Stimulated activated CD8-positive, alpha-beta memory T cell treated with anti-CD3 and anti-CD28 coated beads, Interleukin-4, amount 100 ng/mL, for 1 hour (primary cell): ENCODE measurements at places on chromosomes 2 and 18.

DNA sequence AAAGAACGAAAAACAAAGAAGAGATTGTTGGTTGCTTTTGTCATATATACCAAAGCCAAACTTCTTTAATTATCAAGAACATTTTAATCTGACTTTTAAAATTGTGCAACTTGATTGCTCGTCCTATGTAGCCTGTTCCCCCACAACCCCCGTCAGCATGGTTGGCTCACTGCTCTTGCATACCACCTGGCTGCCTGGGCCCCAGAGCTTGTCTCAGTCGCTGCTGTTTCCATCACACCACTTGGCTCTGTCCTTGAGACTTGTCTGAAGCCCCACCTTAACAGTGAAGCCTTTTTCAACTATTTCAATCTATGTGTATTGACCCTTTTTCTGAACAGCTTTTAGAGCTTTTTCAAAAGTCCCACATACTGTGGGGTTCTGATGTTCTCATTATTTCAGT, 270.8 kb downstream of the ZNF407 start:
- DNase-seq: no peak

GRCh38 chr2:102251042-102251848, 60.1 kb upstream of the IL1RL1 start:
- no peak for DNase-seq

- DNase-seq: no peak
These were observed 69.8 kb downstream of the CDH19 start for GRCh38 chr18:66534110-66534509.

GRCh38 chr18:74632351-74632679, 34.6 kb downstream of the ZNF407 start:
- no peak for DNase-seq

GRCh38 chr2:47403609-47404193, 745 bp downstream of the MSH2 start:
- no peak for DNase-seq

- DNase-seq: no peak
These were observed 82.8 kb downstream of the INHBB start for GRCh38 chr2:120428748-120429147.

DNA sequence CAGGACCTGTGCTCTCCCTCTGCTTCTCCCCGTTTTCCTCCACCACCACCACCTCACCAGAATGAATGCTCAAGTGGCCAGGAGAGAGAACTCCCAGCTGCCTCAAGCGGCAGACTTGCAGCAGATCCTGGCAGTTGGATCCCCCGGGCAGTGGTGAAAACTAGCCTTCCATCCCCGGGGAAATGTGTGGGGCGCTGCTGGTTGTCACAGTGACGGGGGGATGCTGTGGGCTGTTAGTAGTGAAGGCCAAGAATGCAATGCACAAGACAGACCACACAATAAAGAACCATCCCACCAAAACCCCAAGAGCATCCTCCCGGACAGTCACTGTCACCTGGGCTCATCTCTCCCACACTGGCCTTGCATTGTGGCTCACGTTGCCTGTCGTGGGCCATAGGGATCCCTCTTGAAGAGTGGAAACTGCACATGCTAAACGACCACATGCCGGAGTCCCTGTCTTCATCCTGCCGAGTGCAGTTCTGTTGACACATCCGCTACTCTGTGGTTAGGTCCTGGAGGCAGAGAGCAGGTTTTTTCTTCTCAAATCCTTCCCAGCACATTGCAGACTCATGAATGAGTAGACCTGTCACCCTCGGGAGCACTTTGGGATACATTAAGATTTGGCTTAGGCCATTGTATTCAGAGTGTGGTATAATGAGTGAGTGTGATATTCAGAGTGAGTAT, 13.5 kb downstream of the SPATA3 start:
- no peak for DNase-seq

DNA sequence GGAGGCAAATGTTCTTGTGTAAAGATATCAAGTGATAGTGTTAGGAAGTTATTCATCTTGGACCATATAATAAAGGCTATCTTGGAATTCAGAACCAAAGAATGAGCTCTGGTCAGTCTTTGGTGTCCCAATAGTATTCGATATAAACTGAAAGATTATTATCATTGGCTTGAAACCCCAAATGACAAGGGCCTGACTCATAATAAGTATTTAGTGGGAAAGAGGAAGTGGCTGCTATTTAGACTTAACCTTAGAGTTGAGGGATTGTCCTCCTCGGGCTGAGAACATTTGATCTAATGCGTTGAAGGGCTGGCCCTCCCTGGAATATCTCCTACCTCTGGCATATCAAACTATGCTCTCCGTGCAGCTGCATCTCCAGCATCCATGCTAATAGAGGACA, 67.5 kb downstream of the CDH20 start:
- DNase-seq: no peak

- DNase-seq: no peak
These were observed 2028.6 kb upstream of the CELF4 start for GRCh38 chr18:39594206-39594605.

DNA sequence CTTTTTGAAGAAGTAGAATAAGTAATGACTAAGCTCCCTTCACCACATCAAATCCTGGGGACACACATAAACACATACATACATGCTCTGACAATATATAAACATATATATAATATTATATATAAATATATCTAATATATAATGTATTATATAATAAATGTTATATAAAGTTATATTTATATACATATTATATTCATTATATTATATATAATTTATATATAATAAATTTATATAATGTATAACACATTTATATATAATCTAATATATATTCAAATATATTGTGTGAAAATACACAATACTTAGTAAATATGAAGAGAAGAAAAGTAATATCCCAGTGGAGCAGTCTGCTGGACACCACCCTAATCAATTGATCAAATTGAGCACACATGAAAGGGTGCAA, 2177.9 kb upstream of the CELF4 start:
- no peak for DNase-seq

DNA sequence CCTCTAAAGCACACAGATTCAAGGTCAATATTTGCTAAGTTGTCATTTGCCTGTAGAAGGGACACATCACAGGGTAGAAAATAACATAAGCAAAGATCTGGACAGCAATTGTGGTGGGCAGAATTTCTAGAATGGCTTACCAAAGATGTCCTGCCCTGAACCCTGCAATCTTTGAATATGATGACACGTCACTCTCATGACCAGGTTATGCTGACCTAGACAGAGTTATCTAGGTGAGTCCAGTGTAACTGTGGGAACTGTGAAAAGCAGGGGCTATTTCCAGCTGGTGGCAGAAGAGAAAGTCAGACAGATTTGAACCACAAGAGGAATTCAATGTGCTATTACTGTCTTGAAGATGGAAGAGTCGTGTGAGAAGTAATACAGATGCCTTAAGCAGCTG, 112.3 kb upstream of the CNGA3 start:
- no peak for DNase-seq

DNA sequence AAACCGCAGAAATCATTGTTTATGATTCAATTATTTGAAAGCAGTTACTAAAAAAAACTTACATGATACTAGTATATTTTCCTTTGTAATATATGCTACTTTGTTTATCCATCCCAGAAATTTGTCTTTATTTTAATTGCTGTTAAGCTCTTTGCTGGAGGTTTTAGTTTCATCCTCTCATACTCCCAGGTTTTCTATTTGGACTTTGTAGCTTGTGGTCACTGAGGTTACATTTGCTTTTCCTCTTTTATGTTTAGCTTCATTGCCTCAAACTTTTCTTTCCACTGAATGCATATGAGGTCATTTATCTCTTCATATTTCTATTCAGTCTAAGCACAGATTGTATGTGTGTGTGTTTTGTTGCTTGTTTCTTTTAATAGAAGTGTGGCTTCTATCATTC, 89.9 kb downstream of the ERBB4 start:
- no peak for DNase-seq

- DNase-seq: no peak
These were observed 210.1 kb upstream of the RAB6C start for GRCh38 chr2:129769185-129769991.

GRCh38 chr2:4358837-4359236, 655.5 kb downstream of the DCDC2C start:
- DNase-seq: no peak

DNA sequence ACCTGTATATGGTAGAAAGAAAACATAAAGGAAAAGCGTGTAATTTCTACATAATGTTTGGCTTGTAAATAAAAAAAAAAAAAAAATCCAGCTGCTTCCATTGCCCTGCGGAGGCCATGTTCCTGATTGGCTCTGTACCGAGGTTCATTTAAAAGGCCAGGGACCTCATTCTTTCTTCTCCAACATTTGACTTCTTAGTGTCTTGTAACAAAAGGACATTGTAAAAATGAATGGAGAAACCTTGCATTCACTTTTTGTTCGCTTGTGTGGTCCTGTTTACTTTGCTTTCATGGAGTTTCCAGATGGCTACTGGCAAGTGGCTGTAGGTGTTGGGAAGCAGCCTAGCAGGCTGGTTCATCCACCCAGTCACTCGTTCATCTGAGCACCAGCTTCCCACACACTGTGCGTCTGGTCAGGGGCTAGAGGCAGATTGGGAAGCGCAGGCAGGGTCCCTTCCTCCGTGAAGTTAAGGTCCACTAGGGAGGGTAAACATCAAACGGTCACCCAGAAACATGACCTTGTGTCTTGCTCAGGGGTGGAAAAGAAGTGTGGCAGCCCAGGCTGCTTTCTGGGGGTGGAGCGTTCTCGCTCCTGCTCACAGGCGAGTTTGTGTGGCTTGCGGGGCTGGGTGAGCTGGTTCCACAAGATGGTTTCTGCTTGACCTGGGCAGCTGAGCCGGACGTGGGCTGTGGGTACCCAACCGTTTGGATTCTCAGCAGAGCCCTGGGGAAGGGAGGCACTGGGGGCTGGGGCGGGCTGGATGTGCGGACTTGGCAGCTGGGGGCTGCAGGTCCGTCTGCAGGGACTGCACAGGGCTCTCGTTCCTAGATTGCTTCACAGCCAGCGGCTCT, 260.7 kb downstream of the AGAP1 start:
- no peak for DNase-seq

DNA sequence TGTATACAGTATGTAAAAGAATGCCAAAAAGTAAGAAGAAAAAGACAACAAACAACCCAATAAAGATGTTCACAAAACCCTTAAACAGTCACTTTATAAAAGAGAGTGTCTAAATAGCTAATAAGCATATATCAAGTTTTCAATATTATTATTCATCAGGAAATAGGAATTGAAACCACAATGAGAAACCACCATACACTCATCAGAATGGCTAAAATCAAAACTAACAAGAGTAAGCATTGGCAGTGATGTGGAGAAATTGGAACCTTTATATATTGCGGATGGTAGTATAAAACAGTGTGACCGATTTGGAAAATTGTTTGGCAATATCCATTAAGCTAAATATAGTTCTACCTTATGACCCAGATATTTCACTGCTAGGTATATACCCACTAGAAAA, 20.5 kb upstream of the TGFA start:
- DNase-seq: no peak

DNA sequence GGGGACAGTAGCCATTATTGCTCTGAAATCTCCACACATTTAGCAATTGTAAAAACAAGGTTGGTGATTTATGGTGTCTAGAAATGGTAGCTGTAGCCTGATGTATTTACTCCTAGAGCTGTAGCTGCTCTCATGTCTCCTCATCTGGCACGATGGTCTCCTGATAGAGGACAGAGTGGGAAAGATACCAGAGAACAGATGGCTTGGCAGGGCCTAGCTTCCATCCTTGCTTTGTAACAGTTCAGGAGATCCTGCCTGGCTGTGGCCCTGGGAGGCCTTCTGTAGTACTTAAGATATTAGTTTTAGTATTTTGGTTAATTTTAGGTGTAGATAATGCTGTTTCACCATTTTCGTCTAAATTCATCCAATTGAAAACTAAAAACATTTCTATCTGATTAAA, 6.7 kb downstream of the ATG16L1 start:
- DNase-seq: no peak

DNA sequence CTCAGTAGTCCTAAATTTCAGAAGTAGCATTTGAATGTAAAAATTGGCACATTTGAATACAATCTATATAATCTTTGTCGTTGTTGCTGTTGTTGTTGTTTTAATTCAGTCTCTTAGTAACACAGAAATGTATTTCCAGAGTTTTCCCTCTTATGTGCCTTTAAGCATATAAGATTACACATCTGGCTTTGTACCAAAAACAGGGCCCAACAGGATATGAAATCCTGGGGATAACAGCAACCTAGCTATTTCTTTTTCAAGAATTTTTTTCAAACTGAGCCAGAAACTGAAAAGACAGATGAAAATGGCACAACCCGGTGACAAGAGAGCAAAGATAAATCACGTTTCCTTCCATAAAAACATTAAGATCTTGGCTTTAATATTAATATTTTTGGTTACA, 906.7 kb downstream of the NRXN1 start:
- DNase-seq: no peak

DNA sequence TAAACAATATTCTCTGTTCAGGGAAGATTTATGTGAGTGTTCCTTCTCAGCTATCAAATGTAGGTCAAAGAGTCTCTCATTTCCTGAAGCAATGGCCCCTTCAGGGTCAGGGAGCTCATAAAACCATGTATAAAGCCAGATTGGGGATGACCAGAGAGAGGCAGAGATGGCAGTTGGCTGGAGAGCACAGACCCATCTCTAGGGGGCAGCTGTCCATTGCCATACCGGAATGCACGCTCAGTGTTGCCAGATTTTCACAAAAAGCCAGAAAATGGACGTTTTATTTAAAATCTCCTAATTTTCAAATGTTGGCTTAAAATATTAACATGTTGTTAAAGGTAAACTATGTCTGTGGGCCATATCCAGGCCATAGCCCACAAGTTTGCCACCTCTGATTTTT, 1920.7 kb upstream of the CELF4 start:
- DNase-seq: no peak

- DNase-seq: no peak
These were observed 42.2 kb downstream of the LPIN1 start for GRCh38 chr2:11788461-11789124.

DNA sequence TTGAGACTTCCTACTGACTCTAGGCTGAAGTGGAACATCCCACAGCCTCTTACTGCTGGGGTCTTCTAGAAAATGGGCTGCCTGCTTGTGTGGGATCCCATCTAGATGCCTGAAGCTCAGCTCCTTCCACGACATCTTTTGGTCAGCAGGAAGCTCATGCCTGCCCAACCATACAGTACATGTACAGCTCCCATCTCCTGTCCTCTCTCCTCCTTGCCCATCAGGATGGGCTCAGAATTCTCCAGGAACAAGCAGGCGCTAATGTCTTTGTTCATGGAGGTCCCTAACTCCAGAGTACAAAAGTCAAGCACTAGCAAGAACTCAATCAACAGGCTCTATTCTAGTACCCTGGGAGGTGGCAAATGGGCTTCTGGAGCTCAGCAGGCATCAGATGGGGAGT, 31.7 kb upstream of the GPR17 start:
- DNase-seq: no peak

GRCh38 chr2:128593879-128594650, 275.4 kb upstream of the HS6ST1 start:
- DNase-seq: no peak
